T-helper 9 cell (primary cell): ENCODE measurements at places on chromosomes 5 and 9.

GRCh38 chr5:171825051-171825450, 39.4 kb downstream of the SMIM23 start:
- no peak for DNase-seq

DNA sequence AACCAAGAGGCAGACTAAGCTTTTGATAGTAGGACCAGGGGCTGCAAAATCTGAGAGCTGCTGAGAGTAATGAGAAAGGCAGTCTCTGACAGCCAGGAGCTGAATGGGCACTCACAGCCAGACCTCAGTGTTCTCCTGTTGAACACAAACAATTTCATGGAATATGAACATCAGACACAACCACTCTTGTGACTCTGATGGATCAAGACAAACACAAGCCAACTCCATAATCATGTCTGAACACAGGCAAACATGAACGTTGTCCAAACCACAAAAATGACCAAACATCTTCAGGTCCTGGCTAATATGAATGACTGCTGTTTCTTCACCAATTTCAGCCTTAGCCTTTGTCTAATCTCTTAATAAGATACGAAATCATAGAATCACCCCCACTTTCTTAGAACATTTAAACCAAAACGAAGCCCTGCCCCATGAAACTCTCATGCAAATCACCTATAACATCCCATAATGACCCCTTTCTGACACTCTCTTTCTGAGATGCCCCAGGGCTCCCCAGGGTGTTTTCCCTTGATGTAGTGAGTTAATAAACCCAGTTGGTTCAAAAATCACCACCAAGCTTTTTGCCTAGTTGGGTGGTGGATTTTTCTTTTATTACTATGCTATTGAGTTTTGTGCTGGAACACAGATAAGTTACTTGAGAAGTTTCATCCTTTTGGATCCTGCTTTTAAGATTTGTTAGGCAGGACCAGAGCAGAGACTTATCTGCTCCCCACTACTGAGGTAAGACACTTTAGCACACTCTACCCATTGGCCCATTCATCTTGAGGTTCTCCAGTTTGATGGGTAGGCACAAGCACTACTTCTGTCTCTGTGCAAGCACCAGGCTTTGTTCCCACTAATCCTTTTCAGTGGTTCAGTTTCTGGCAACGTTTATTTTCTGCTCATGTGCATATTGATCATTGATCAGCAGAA, 5.9 kb upstream of the ERAP2 start:
- no peak for DNase-seq

GRCh38 chr5:123116757-123117156, 27.7 kb downstream of the PRDM6 start:
- DNase-seq: no peak

DNA sequence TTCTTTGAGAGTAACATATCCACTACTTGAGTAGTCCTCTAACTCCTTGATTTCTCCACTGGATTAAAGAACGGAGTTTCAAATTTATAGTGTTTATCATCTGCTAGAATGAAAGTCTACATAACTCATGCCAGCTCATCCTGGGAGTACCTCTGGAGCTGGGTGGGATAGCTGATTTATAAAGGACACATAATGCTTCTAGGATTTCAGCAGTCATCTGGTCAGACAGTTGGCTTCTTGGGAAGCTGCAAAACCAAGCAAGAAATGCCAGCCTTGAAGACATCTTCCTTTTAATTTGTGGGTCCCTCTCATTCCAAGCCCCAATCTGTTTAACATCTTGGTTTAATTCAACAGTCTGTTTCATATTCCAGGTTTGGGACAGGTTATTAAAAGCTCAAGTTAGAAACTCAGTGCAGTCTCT, 3.2 kb downstream of the GALNT10 start:
- DNase-seq: no peak

GRCh38 chr5:94992325-94992724, 292.6 kb downstream of the MCTP1 start:
- DNase-seq: no peak
